ENCODE measurements at places on chromosomes 6 and 20.
A peak's percentile ranks its signal among the peaks of the same experiment; 100 is the strongest.

GRCh38 chr6:42520786-42521607 is 42.8 kb upstream of the UBR2 start:
- no peak overlapping the region for H3K4me3 ChIP-seq
- H3K36me3 ChIP-seq: no peaks in the 10 kb centered on the region
- H3K27ac ChIP-seq: no peak overlapping the region
- no peak for DNase-seq
- no peaks in the 10 kb centered on the region for H3K4me1 ChIP-seq
- H3K27me3 ChIP-seq: no peaks in the 10 kb centered on the region

GRCh38 chr20:53208110-53208832 is 236.1 kb downstream of the TSHZ2 start:
- H3K4me1 ChIP-seq: no peaks in the 10 kb centered on the region
- H3K36me3 ChIP-seq: no peaks in the 10 kb centered on the region
- H3K27me3 ChIP-seq: no peaks in the 10 kb centered on the region
- H3K27ac ChIP-seq: no peak overlapping the region

GRCh38 chr6:2977799-2978590 is 6.6 kb upstream of the SERPINB6 start:
- H3K27me3 ChIP-seq: no peaks in the 10 kb centered on the region
- H3K27ac ChIP-seq: no peak overlapping the region
- H3K36me3 ChIP-seq: no peaks in the 10 kb centered on the region
- no peak overlapping the region for H3K4me3 ChIP-seq
- peaks cover 6% of the 10 kb centered on the region for H3K4me1 ChIP-seq
- no peak for DNase-seq

DNA sequence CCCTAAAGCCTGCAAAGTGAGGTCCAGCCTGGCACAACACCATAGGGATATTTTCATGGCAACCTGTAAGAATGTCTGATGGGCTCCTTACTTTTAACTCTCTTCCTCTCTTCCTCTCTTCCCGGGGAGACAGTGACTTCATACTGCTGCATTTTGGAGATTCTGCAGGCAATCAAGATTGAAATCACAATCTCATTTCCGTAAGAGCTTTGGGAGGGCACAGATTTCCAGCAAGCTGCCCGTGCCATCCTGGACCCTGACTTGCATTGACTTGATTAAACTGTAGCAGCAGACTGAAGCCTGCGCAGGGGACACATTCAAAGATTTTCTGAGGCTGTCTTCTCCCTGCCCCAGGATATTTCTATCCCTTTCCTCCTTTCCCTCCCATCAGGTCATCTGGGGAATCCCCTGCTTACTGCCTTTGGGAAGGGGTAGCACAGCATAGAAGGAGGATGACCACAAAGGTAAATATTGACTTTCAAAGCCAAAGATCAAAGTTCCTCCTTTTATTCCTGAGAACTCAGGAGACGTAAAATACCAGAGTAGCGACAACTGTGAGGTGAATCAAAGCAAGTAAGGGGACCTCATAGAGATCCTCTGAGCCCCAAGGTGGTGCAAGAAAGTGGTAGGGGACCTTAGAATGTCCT is 504.0 kb upstream of the ARID1B start:
- no peak for DNase-seq
- H3K4me3 ChIP-seq: no peak overlapping the region
- H3K36me3 ChIP-seq: no peaks in the 10 kb centered on the region
- no peaks in the 10 kb centered on the region for H3K27me3 ChIP-seq
- H3K4me1 ChIP-seq: no peaks in the 10 kb centered on the region

GRCh38 chr20:39829661-39830060 is 859.4 kb downstream of the MAFB start:
- peaks cover 1% of the 10 kb centered on the region for H3K4me1 ChIP-seq
- DNase-seq: no peak
- no peaks in the 10 kb centered on the region for H3K36me3 ChIP-seq
- no peaks in the 10 kb centered on the region for H3K27me3 ChIP-seq

- no peak overlapping the region for H3K4me3 ChIP-seq
- no peaks in the 10 kb centered on the region for H3K4me1 ChIP-seq
- DNase-seq: no peak
- no peaks in the 10 kb centered on the region for H3K36me3 ChIP-seq
- H3K27me3 ChIP-seq: no peaks in the 10 kb centered on the region
Observed at GRCh38 chr20:13857961-13858360, 73.1 kb downstream of the NDUFAF5 start.

- no peak for DNase-seq
- no peaks in the 10 kb centered on the region for H3K36me3 ChIP-seq
- H3K27ac ChIP-seq: no peak overlapping the region
- no peaks in the 10 kb centered on the region for H3K4me1 ChIP-seq
- H3K4me3 ChIP-seq: no peak overlapping the region
Observed at GRCh38 chr6:90146024-90146423, 150.6 kb downstream of the BACH2 start.

- no peak overlapping the region for H3K27ac ChIP-seq
- H3K4me3 ChIP-seq: no peak overlapping the region
- no peaks in the 10 kb centered on the region for H3K36me3 ChIP-seq
- DNase-seq: no peak
- H3K27me3 ChIP-seq: no peaks in the 10 kb centered on the region
Observed at GRCh38 chr6:11845664-11846577, 67.3 kb upstream of the ADTRP start.

GRCh38 chr6:44497807-44498206 is 110.3 kb downstream of the CDC5L start:
- no peak overlapping the region for H3K4me3 ChIP-seq
- no peaks in the 10 kb centered on the region for H3K36me3 ChIP-seq
- no peak for DNase-seq
- no peak overlapping the region for H3K27ac ChIP-seq

DNA sequence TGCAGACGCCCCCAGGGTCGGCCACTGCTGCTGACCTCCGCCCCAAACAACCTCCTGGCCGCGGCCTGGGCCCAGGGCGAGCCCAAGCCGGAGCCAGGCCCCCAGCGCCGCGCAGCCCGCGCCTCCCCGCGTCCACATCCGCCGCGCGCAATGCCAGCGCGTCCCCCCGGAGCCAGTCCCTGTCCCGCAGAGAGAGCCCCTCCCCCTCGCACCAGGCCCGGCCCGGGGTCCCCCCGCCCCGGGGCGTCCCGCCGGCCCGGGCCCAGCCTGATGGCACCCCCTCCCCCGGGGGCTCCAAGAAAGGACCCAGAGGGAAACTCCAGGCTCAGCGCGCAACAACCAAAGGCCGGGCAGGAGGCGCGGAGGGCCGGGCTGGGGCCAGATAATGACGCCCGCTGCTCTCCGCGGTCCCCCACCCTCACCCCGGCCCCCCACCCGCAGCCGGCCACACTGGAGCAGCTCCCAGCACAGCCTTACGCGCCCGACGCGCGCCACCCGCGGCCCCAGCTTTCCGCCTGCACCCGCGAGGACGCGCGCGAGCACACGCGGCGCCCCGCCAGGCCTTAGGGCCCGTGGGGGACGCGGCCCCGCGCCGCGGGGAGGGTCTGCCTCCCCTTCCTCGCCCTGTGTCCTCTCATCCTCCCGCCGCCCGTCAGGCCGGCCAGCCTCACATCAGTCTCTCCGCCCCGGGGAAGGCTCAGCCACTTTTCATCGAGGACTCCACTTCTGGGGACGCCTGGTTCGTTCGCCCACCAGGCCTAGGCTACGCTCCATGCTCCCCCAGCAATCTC is 12.9 kb upstream of the SLC22A7 start:
- peaks cover 20% of the 10 kb centered on the region for H3K27me3 ChIP-seq
- H3K27ac ChIP-seq: no peak overlapping the region
- DNase-seq: no peak
- H3K36me3 ChIP-seq: no peaks in the 10 kb centered on the region

- no peak overlapping the region for H3K27ac ChIP-seq
- peaks cover 44% of the 10 kb centered on the region for H3K4me1 ChIP-seq
- no peaks in the 10 kb centered on the region for H3K27me3 ChIP-seq
- DNase-seq: no peak
- H3K4me3 ChIP-seq: no peak overlapping the region
- no peaks in the 10 kb centered on the region for H3K36me3 ChIP-seq
Observed at GRCh38 chr6:156820089-156820798, 43.1 kb downstream of the ARID1B start.

DNA sequence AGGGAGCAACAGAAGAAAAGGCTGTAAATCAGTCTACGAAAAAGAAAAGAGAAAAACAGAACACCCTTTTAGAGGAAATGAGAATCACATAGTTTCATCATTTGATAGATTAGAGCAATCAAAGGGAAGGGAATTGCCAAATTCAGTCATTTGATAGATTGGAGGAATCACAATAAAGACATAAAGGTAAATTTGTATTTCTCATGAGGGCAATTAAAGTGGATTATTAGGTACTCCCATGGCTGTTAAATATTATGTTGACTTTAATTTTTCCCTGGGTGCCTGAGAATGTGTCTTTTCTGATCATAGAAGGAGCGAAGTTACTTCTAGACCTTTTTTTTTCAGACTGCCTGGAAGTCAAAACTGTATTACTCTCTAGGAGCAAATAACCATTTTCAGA is 1145.7 kb downstream of the EPHA7 start:
- no peak overlapping the region for H3K4me3 ChIP-seq
- no peaks in the 10 kb centered on the region for H3K4me1 ChIP-seq
- DNase-seq: no peak

GRCh38 chr6:106084106-106084988 is 1.8 kb upstream of the PRDM1 start:
- H3K4me1 ChIP-seq: peaks cover 14% of the 10 kb centered on the region
- no peaks in the 10 kb centered on the region for H3K36me3 ChIP-seq
- peak overlapping the region; percentile 86 for H3K27ac ChIP-seq

GRCh38 chr6:45844986-45845385 is 170.7 kb downstream of the CLIC5 start:
- no peak overlapping the region for H3K4me3 ChIP-seq
- H3K27me3 ChIP-seq: no peaks in the 10 kb centered on the region
- no peaks in the 10 kb centered on the region for H3K36me3 ChIP-seq
- H3K4me1 ChIP-seq: no peaks in the 10 kb centered on the region
- DNase-seq: no peak

DNA sequence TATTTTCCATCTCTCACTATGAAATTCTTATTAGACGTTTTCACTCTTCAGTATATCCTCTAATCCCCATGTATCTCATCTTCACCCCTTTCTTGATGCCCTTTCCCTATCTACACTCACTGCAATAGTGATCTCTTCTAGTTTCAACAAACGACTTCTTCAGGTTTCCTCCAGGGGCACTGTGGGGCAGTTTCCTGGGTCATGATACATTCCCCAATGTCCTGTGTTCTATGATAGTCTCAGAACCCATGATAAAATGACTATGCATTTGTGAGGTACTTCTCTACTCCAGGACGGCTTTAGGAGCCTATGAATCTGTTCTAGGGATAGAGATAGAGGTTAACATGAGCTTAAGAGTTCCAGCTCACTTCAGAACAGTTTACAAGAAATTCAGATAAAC is 183.3 kb downstream of the FOXC1 start:
- H3K27ac ChIP-seq: no peak overlapping the region
- H3K4me3 ChIP-seq: no peak overlapping the region
- no peak for DNase-seq
- H3K36me3 ChIP-seq: no peaks in the 10 kb centered on the region
- peaks cover 12% of the 10 kb centered on the region for H3K4me1 ChIP-seq

- peak overlapping the region; percentile 95 for H3K27ac ChIP-seq
- DNase-seq: no peak
- peaks cover 15% of the 10 kb centered on the region for H3K4me1 ChIP-seq
- no peaks in the 10 kb centered on the region for H3K27me3 ChIP-seq
- peaks cover 18% of the 10 kb centered on the region for H3K36me3 ChIP-seq
Observed at GRCh38 chr6:35686436-35686835, 2.3 kb downstream of the FKBP5 start.

DNA sequence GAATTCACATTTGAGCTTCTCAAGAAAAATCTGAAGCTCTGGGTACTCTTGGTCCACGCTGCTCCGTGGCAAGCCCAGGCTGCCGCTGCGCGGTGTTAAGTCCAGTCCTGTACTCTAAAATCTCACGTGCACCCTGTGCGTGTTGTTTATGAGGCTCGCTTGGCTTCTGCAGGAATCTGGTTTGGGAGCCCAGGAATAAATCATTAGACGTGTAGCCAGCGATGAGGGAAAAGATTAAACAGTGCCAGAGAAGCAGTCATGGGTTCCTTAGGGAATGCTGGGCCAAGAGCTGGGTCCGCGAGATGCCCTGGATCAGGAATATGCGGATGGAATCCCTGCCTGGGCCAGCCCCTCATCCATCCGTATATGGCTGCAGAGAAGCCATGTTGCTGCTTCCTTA is 87.3 kb downstream of the KCNB1 start:
- H3K4me1 ChIP-seq: peaks cover 41% of the 10 kb centered on the region
- DNase-seq: no peak
- H3K27me3 ChIP-seq: no peaks in the 10 kb centered on the region
- no peak overlapping the region for H3K4me3 ChIP-seq

DNA sequence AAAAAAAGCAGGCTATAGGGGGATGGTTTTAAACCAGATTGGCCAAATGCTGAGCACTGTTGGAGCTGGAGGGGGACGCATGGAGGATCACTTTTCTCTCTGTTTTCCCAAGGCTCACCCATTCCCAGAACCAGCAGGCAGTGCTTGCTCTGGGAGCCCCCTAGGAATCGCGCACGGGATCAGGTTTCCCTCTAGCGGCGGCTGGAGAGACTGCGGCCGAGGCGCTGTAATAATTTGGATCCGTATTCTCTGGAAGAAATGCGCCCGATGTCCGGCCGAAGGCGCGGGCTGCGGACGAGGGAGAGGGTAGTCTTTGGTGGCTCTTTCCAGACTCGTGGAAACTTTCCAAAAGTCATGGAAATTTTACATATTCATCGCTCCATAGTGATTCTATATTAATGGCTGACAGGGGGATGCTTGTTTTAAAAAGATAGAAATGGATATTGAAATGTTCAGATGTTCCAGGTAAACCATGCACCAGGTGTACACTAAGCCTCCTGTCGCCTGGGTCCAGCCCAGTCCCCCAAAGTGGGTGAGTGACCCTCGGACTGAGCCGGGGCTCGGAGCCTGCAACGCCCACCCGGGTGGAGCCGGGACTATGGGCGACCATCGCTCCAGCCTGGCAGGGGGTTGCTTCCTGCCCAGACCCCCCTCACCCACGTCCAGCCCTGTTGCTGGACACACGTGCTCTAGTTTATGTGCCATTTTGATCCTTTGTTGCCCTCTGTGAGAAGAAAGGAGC is 78.7 kb upstream of the PHACTR3 start:
- H3K4me3 ChIP-seq: no peak overlapping the region
- H3K27ac ChIP-seq: no peak overlapping the region
- DNase-seq: peak; percentile 59
- peaks cover 64% of the 10 kb centered on the region for H3K27me3 ChIP-seq
- H3K36me3 ChIP-seq: no peaks in the 10 kb centered on the region
- no peaks in the 10 kb centered on the region for H3K4me1 ChIP-seq

GRCh38 chr6:19905584-19905983 is 68.4 kb downstream of the ID4 start:
- DNase-seq: no peak
- no peaks in the 10 kb centered on the region for H3K27me3 ChIP-seq
- no peak overlapping the region for H3K4me3 ChIP-seq
- H3K36me3 ChIP-seq: no peaks in the 10 kb centered on the region

- no peak for DNase-seq
- H3K4me3 ChIP-seq: no peak overlapping the region
- H3K27ac ChIP-seq: no peak overlapping the region
- no peaks in the 10 kb centered on the region for H3K27me3 ChIP-seq
- H3K4me1 ChIP-seq: peaks cover 75% of the 10 kb centered on the region
Observed at GRCh38 chr6:17957904-17958620, 29.4 kb downstream of the KIF13A start.

GRCh38 chr6:123879749-123880148 is 76.1 kb downstream of the NKAIN2 start:
- no peak for DNase-seq
- H3K36me3 ChIP-seq: no peaks in the 10 kb centered on the region
- no peak overlapping the region for H3K27ac ChIP-seq
- no peaks in the 10 kb centered on the region for H3K4me1 ChIP-seq
- H3K4me3 ChIP-seq: no peak overlapping the region
- no peaks in the 10 kb centered on the region for H3K27me3 ChIP-seq

GRCh38 chr6:111626441-111626840 is 20.8 kb upstream of the TRAF3IP2 start:
- H3K27me3 ChIP-seq: no peaks in the 10 kb centered on the region
- peak overlapping the region; percentile 39 for H3K4me3 ChIP-seq
- peaks cover 42% of the 10 kb centered on the region for H3K4me1 ChIP-seq

Measured in heart right ventricle (tissue), 16 donors.